ENCODE measurements at places on chromosomes 5 and 9. TPM values are rescaled to one million over a fixed set of nuclear protein-coding genes. Genes with fewer than 3 reads are reported as not detected.

GRCh38 chr9:78035383-78035993 is 3.9 kb upstream of the GNAQ start:
- H3K4me1 ChIP-seq: peaks cover 29% of the 10 kb centered on the region
- peak; percentile 62 for DNase-seq
- no peak overlapping the region for H3K4me3 ChIP-seq
- H3K27me3 ChIP-seq: no peaks in the 10 kb centered on the region
- no peaks in the 10 kb centered on the region for H3K36me3 ChIP-seq

DNA sequence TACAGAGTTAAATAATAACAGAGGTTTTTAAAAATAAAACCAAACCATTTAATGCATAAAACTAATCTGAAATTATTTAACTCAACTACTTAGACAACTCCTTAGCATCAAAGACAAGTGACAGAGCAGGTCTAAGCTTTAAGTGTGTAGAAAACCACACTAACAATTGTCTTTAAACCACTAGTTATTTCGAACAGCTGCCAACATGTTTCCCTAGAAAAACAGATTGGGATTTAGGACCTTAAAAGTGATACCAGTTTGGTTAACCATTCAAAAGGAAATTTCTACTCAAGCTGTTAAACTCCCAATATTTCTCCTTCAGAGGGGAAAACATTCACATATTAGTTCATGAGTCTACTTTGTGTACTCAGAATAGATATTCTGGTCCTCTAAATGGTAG is 208.7 kb downstream of the BNC2 start:
- H3K4me3 ChIP-seq: no peak overlapping the region
- no peaks in the 10 kb centered on the region for H3K4me1 ChIP-seq
- H3K36me3 ChIP-seq: no peaks in the 10 kb centered on the region
- H3K27ac ChIP-seq: no peak overlapping the region
- no peak for DNase-seq

DNA sequence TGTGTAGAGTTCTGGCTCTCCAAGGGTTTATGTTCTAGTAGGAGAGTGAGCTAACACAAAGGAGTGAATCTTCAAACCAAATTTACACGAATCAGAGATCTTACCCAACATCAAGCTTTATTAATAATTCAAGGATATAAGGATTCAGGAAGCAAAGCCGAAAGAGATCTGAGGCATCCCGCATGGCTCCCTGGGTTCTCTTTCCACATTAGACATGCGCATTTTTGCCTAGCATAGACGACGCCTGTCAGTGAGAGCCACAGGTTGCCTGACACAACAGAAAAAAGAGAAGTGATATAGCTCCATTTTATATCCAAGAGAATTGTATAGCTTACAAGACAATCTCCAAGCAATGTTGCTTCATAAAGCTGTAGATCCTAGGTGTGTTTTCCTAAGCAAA is 52.6 kb downstream of the ESM1 start:
- H3K4me1 ChIP-seq: no peaks in the 10 kb centered on the region
- H3K36me3 ChIP-seq: no peaks in the 10 kb centered on the region
- no peak overlapping the region for H3K27ac ChIP-seq

GRCh38 chr5:154076240-154076922 is 37.6 kb downstream of the MFAP3 start:
- no peak overlapping the region for H3K27ac ChIP-seq
- peaks cover 14% of the 10 kb centered on the region for H3K4me1 ChIP-seq
- H3K4me3 ChIP-seq: no peak overlapping the region
- DNase-seq: no peak

DNA sequence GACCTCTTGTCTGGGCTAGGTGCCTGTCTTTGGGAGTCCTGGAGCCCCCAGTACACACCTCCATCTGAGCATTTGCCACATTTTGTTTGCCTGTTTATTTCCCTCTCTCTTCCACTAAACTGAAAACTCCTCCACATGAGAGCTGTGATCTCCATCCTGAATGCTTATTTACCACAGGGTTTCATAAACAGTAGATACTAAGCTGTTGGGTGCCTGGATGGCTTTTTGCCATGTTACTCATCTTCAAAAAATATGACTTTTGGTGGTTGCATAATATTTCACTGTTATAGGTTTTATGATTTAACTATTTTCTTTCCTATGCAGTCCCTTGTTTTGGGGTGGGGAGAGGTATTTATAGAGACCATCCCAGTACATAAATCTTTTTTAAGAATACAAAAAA is 99.6 kb downstream of the APBA1 start:
- no peaks in the 10 kb centered on the region for H3K36me3 ChIP-seq
- no peaks in the 10 kb centered on the region for H3K4me1 ChIP-seq
- H3K27ac ChIP-seq: no peak overlapping the region

DNA sequence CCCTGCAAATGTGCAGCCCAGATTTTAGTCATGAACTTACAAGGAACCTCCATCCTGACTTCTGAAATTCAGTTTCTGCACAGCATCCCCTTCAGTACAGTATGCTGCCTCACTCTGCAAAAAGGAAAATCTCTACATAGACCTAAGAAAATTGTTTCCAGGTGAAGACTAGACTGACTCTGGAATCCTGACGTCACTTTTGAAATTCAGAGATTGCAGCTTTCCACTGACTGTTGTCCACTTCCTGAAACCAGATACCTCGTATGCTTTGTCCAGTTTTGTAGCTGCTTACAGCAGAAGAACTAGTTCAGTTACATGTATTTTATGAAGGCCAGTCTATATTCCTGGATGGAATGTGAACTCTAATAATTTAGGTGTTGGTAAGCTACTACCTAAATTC is 629.3 kb upstream of the ST8SIA4 start:
- DNase-seq: no peak
- no peak overlapping the region for H3K27ac ChIP-seq
- no peak overlapping the region for H3K4me3 ChIP-seq
- no peaks in the 10 kb centered on the region for H3K4me1 ChIP-seq
- no peaks in the 10 kb centered on the region for H3K27me3 ChIP-seq

DNA sequence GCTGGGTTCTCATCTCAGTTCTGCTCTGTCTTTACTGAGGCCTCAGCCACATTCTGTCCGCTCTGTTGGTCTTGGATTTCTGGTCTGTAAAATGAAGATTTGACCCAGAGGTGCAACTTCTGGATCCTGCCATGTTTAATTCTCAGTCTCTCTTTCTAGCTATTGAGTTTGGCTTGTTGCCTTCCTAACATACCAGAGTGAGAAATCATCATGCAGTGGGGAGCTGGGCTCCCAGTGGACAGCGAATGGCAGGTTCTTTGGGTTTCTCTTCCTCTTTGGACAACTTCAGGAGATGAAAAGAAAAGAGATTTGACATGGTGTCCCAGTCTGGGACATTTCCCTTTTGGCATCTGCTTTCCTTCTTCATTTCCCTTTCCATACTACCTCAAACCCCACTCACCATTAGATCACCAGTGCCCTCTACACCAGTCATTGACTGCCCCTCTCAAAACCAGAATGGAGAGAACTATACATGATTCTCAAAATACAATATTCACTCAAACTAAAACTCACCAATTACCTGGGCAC is 334.7 kb downstream of the ACTL7B start:
- no peaks in the 10 kb centered on the region for H3K4me1 ChIP-seq
- H3K27me3 ChIP-seq: no peaks in the 10 kb centered on the region
- no peak overlapping the region for H3K27ac ChIP-seq
- DNase-seq: no peak
- no peaks in the 10 kb centered on the region for H3K36me3 ChIP-seq
- no peak overlapping the region for H3K4me3 ChIP-seq

GRCh38 chr5:129664336-129664937 is 83.5 kb upstream of the MINAR2 start:
- no peaks in the 10 kb centered on the region for H3K4me1 ChIP-seq
- DNase-seq: peak; percentile 76
- no peaks in the 10 kb centered on the region for H3K36me3 ChIP-seq
- no peak overlapping the region for H3K27ac ChIP-seq
- H3K4me3 ChIP-seq: no peak overlapping the region

DNA sequence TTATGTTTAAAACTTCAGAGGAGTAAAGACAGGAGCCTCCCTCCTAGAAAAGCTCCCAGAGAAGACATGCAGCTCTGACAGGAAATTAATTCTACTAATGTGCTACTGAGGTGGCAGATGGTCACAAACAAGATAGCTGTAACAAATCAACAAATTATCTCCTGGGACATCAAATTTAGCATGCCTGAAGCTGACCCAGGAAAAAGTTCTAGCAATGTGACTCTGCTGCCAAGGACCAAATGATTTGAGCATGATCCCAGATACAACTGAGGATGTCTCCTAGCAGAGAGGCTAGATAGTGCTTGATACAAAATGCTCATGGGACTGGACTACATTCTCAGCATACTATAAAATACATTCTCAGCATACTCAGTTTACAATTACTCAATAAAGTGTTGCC is 413.5 kb upstream of the SMC2 start:
- no peaks in the 10 kb centered on the region for H3K36me3 ChIP-seq
- no peak for DNase-seq
- H3K27ac ChIP-seq: no peak overlapping the region
- no peak overlapping the region for H3K4me3 ChIP-seq

DNA sequence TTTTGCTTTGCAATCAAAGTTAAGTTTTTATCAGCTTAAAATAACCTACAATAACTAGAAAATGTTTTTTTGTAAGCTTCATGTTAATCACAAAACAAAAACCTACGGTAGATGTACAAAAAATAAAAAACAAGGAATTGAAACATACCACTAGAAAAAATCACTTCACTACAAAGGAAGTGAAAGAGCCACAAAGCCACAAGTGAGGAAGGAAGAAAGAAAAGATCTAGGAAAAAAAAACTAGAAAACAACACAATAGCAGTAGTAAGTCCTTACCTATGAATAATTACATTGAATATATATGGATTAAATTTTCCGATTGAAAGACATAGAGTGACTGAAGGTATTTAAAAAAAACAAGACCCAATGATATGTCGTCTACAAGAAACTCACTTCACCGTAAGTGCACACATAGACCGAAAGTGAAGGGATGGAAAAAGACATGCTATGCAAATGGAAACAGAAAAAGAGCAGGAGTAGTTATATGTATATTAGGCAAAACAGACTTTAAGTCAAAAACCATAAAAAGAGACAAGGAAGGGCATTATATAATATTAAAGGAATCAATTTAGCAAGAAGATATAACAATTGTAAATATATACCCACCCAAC is 13.4 kb upstream of the ZDHHC21 start:
- no peak overlapping the region for H3K4me3 ChIP-seq
- no peaks in the 10 kb centered on the region for H3K27me3 ChIP-seq
- H3K36me3 ChIP-seq: no peaks in the 10 kb centered on the region
- no peak overlapping the region for H3K27ac ChIP-seq

DNA sequence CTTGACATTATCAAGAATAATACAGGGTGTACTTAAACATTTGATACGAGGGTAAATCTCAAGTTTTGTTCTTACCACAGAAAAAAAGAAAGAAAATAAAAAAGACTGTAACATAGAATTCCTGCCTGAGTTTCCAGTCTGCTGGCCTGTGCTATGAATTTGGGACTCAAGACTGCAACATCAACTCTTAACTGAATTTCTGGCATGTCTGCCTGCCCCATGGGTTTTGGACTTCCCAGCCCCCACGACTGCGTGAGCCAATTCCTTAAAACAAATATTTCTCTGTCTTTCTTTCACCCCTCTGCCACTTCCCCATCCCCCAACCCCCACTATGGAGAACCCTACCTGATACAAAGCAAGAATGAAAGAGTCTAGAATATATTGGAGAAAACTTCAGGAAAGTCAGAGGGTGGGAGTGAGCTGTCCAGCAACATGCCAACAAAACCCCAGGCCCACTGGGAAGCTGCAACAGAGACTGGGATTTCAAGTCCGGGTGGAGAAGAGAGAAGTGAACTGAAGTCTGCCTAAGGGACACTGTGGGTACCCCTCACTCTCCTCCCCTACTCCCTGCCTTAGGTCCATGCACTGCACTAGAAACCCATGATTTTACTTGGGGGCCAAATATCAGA is 43.0 kb downstream of the MARCHF3 start:
- H3K4me1 ChIP-seq: no peaks in the 10 kb centered on the region
- H3K27me3 ChIP-seq: no peaks in the 10 kb centered on the region
- no peaks in the 10 kb centered on the region for H3K36me3 ChIP-seq
- H3K4me3 ChIP-seq: no peak overlapping the region
- H3K27ac ChIP-seq: no peak overlapping the region
- DNase-seq: no peak

- H3K27me3 ChIP-seq: no peaks in the 10 kb centered on the region
- no peak overlapping the region for H3K4me3 ChIP-seq
- no peaks in the 10 kb centered on the region for H3K4me1 ChIP-seq
- no peak for DNase-seq
These were observed 122.4 kb upstream of the FGF10 start for GRCh38 chr5:44511596-44511995.

Gene IL33
- total RNA-seq: 6.2 TPM

Gene CCDC180
- 8.2 TPM for total RNA-seq

Gene CCL21
- total RNA-seq: 40.2 TPM

Gene ACSL6
- 2.0 TPM for total RNA-seq

Gene F12
- 0.33 TPM for total RNA-seq

Gene NUP155
- total RNA-seq: 10.2 TPM

Gene FAXDC2
- 8.0 TPM for total RNA-seq

Gene PCDHGA3
- 11.2 TPM for total RNA-seq

Measured in body of pancreas (tissue), 4 donors.